Retina (tissue), 1 donor: ENCODE measurements at places on chromosomes 1 and 21.

- DNase-seq = no peak
These were observed 358.1 kb downstream of the LRRIQ3 start for GRCh38 chr1:73839922-73840321.

DNA sequence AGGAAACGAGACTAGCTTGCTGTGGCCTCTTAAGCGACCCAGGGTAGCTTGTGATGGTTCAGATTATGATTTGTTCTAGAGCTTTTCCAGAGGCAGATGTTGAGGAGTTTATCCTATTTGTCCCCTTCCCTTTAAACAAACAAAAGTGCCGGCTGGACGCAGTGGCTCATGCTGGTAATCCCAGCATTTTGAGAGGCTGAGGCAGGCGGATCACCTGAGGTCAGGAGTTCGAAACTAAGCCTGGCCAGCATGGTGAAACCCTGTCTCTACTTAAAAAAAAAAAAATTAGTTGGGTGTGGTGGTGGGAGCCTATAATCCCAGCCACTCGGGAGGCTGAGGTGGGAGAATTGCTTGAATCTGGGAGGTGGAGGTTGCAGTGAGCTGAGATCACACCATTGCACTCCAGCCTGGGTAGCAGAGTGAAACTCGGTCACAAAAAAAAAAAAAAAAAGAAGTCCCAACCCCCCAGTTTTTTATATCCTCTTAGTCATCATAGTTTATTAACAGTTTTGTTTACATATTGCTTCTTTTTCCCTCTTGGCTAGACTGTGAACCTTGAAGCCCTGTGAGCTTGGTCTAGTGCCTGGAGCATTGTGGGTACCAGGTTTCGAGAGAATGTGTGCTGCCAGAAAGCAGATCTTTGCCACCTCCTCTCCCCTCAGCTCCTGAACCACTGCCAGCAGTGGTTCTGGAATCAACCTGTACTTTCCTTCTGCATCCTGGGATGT lies 29.8 kb downstream of the MAPKAPK2 start:
- no peak for DNase-seq

GRCh38 chr1:173663159-173663558 lies 6.5 kb downstream of the ANKRD45 start:
- no peak for DNase-seq

- DNase-seq = peak; percentile 80
These were observed 46.8 kb upstream of the WASF2 start for GRCh38 chr1:27536767-27537166.
